ENCODE measurements at places on chromosomes 5 and 9.

DNA sequence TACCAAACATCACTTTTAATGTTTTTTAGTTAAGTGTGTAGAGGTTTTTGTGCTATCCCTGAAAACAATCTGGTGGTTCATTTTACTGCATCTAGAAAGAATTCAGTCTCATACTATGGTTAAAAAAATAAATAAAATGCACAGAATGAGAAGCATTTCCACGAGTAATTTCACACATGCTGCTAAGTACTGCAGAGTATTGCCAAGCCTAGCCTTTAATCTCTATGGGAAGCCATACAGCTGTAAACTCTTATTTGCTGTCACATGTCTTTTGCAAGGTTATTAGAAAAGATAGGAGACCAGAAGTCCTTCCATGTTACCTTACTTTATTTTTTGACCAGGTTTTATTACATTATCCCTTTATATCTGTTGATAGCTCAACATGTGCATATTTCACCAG lies 37.6 kb upstream of the MAN2A1 start:
- no peak for DNase-seq

DNA sequence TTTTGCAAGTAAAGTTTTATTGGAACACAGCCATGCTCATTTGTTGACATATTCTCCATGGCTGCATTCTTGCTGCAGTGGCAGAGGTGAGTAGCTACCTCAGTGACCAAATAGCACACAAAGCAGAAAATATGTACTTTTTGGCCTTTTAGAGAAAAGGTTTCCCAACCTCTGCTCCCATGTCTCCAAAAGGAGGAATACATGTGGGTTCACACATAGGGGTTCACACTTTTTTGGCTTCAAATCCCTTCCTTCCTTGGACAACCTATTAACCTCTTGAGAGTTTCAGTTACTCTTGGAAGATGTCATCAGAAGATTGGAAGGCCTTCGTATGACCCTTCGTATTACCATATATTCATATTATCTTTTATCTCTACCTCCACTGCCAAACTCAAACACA lies 285.1 kb upstream of the TUT7 start:
- no peak for DNase-seq

GRCh38 chr5:164861610-164862009 lies 1356.2 kb downstream of the MAT2B start:
- DNase-seq = no peak

- DNase-seq = no peak
Measured at GRCh38 chr5:112555691-112556090, 136.6 kb upstream of the EPB41L4A start.

- DNase-seq = no peak
Measured at GRCh38 chr5:124963236-124963919, 216.9 kb upstream of the ZNF608 start.

GRCh38 chr5:21856987-21857386 lies 996.2 kb downstream of the CDH12 start:
- no peak for DNase-seq

DNA sequence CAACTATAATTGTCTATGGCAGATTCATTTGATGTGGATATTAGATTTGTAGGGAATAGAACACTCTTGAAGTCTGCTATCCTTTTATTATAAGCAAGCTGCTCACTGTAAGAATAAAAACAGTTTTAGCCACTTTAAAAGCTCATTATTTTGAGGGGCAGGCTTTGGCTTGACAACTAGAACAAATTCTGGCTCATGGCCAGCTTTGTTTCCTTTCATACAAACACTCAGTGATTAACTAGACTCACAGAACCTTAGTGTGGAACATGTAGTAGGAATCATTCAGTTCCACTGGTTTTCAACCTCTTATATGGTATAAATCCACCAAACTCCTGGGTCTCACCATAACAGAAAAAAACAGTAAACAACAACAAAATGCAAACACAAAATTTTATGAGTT lies 27.4 kb upstream of the CEP120 start:
- no peak for DNase-seq

GRCh38 chr9:5579881-5580280 lies 49.0 kb upstream of the RIC1 start:
- no peak for DNase-seq

- no peak for DNase-seq
Measured at GRCh38 chr9:97761056-97761598, 64.0 kb upstream of the XPA start.

- DNase-seq = no peak
Measured at GRCh38 chr9:124500796-124501611, 6.2 kb downstream of the NR5A1 start.

DNA sequence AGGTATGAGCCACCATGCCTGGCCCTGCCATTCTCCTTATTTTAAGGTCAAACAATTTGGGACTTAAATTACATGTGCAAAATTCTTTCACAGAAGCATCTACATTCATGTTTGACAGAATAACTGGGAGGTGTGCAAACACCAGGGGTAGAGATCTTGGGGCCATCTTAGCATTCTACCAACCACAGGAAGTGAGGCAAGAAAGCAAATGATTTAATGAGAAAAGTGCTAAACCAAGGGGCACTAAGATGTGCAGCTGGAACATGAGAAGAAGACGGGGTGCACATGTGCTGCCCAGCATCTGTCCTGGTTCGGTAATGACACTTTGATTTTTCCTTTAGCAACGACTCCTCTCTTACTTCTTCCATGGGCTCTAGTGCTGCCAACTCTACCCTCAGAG lies 1.2 kb upstream of the F12 start:
- DNase-seq = no peak

- DNase-seq = peak; percentile 79
Measured at GRCh38 chr9:135075234-135076142, 12.0 kb upstream of the OLFM1 start.

DNA sequence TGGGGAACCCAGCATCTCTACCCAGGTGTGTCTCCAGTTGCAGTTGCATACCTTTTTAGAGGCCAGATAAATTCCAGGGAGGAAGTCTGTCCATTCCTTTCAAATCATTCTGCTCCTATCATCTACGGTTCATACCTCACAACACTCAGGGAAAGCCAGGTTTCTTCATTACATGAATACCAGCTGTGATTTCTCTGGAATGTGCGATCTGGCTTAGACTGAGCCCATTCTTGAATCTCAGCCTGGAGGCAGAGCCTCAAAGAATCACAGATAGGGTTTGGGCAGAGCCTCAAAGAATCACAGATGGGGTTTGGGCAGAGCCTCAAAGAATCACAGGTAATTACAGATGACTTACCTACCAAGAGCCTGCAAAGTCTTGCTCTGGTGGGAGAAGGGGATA lies 7.2 kb downstream of the P4HA2 start:
- DNase-seq = no peak

GRCh38 chr5:164289526-164289925 lies 784.1 kb downstream of the MAT2B start:
- no peak for DNase-seq

DNA sequence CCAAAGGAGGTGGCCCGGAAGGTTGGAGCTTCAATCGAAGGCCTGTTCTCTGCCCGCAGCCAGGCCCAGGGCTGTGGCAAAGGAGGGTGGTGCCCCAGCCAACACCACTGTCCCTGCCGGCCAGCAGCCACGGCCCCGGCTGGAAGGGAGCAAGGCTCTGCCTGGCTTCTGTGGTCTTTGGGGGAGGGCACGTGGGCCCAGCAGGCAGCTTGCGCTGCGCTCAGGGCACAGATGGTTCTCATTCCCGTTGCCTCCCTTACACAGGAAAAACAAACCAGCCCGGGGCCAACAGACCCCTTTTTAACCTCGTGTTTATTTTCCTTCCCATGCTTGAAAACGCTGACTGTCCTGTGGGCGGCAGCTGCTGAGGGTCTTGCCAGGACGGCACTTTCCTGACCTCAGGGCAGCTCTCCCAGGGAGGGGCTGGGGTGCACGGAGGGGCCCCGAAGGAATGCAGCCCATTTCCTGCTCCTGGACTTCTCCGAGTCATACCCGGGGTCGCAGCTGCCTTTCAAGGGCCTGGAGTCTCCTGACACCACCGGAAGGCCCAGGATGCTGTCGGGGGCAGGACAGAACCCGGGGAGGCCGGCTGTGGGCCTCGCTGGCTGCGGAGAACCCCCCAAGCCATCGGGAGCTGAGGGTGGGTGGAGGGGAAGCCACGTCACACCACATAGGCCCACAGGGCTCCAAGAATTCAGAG lies 1.1 kb upstream of the GPSM1 start:
- no peak for DNase-seq

- peak; percentile 76 for DNase-seq
Measured at GRCh38 chr5:33997331-33997983, 10.4 kb downstream of the AMACR start.

DNA sequence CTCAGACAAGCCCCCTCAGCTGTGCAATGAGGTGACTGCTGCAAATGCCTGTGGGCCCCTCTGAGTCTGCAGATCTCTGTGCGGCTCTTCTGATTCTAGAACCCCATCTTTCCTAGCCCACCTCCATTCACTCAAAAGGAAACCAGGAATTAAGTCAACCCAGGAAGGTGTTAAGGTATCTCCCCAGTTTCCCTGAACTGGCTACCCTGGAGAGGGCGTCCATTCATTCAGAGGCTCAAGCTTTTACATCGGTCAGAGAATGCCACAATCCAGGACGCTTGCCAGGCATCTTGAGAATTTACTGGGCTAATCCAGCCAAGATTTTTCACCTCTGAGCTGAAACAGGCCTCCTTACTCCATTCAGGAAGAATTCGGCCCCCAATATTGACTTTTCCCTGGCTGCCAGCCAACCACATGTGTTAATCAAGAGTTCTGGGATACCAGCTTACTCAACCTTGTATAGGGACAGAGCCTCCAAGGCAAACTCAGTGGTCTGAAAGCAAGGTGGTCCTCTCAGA lies 889 bp upstream of the ADAMTS12 start:
- DNase-seq = peak; percentile 76

- no peak for DNase-seq
Measured at GRCh38 chr5:168218746-168219145, 72.7 kb upstream of the WWC1 start.

DNA sequence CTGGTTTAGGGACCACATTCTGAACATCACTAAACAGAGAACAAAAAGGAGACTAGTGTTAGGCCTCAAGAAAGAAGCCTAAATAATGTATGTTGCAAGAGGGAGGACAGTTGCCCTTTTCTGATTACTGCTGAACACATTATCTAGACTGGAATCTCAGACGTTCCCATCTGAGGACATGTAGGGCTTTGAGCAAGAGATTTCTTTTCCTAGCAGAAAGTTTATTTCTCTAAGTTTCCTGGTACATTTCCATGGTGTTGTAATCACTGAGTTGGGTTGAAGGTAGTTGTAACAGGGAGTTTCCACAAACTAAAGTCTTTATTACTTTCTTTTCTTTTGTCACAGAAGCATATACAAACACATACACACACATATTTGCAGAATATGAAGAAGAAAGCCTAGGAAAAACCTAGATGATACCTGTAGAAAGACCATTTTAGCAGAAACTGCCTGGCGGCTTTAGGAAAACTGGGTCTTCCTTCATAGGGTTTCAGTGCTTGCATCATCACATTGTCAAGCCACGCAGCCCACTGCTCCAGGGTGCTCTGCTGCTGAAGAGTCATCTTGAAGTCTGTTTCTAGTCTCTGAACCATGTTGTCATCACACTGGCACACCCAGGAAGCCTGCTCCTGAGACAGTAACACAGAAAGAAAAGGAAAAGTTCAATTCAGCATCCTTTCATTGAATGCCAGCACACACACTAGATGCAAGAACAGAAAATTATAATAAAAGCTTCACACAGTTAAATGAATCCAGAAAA lies 269.1 kb downstream of the RFX3 start:
- DNase-seq = no peak

GRCh38 chr9:127700594-127701255 lies 6.1 kb upstream of the CFAP157 start:
- no peak for DNase-seq

DNA sequence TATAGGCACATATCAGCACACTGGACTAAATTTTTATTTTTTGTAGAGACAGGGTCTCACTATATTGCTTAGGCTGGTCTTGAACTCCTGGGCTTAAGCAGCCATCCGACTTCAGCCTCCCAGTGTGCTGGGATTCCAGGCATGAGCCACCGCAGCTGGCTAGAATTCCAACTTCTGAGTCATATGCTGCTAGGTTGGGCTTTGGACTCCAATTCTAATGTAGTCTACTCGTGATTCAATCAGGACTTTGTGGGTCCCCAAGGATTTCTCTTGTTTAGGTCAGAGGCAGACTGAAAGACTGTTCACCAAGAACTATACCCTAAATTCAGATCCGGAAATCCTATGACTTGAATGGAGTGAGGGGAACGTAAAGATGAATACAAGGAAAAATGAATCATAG lies 68.2 kb upstream of the CHD1 start:
- peak; percentile 23 for DNase-seq

GRCh38 chr9:26437056-26437711 lies 455.4 kb downstream of the CAAP1 start:
- no peak for DNase-seq

DNA sequence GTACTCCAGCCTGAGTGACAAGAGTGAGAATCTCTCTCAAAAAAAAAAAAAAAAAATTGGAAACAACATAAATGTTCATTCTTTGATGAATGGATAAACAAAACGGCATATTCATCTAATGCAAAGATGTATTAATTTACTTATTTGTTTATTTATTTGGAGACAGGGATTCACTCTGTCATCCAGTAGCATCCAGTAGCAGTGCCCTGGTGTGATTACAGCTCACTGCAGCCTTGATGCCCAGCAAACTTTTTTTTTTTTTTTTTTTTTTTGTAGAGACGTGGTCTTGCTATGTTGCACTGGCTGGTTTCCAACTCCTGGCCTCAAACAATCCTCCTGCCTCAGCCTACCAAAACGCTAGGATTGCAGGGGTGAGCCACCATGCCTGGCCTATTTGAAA lies 24.4 kb downstream of the OR2V2 start:
- DNase-seq = no peak

GRCh38 chr9:75226403-75227139 lies 138.3 kb downstream of the OSTF1 start:
- no peak for DNase-seq

DNA sequence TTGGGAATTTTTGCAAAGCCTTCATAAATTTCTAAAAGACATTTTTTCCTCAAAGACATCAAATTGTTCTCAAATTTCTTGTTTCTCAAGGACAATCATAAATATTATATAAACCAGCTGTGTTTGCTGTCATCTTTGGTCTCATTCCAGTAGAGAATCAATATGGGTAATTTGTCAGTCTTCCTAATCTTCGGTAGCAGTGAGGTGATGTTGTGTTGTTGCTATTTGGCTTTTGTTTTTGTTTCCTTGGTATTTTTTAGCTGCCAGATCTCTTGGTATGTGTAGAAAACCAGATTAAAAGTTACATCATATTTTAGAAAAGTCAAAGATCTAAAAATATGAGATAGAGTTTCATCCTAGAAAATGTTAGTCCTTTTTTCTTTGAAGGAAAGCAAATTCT lies 87.5 kb downstream of the CAMK4 start:
- no peak for DNase-seq

GRCh38 chr9:4615251-4615650 lies 46.8 kb upstream of the PLPP6 start:
- no peak for DNase-seq

- no peak for DNase-seq
Measured at GRCh38 chr9:89740722-89741121, 135.9 kb downstream of the GADD45G start.

- no peak for DNase-seq
Measured at GRCh38 chr5:86542532-86542931, 75.2 kb upstream of the COX7C start.
